ENCODE measurements at places on chromosomes 12 and 14.

GRCh38 chr12:105733579-105733978 is 403.1 kb downstream of the C12orf75 start:
- DNase-seq: no peak

DNA sequence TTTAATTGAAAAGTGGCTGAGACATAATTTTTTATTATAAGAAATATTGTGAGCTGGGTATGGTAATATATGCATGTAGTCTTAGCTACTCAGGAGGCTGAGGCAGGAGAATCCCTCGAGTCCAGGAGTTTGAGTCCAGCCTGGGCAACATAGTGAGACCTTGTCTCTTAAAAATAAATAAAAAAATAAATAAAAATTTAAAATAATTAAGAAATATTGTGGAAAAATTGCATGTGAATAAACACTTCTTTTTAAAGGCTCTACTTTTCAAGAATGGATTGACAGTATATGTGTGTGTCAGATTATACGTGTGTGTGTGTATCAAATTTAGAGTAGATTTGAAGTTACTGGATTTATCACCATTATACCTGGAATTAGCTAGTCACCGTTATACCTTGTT is 43.2 kb downstream of the ERC1 start:
- no peak for DNase-seq

DNA sequence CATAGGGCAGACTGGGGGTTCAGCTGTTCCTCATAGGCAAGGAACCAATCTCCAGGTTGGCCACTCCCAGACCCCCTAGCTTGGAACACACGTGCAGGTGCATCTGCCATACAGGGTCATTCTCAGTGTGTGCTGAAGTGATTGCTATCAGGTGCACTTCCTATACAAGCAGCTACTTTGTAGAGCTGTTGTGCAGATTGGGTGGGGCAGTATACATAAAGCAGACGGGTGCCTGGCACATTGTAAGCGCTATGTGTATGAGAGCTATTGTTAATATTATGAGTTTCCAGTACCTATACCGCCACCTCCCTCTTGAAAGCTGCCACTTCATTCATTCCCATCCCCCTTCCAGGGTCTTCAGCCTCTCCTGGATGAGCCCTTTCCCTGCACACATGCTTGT is 17.3 kb downstream of the IRF2BPL start:
- no peak for DNase-seq

DNA sequence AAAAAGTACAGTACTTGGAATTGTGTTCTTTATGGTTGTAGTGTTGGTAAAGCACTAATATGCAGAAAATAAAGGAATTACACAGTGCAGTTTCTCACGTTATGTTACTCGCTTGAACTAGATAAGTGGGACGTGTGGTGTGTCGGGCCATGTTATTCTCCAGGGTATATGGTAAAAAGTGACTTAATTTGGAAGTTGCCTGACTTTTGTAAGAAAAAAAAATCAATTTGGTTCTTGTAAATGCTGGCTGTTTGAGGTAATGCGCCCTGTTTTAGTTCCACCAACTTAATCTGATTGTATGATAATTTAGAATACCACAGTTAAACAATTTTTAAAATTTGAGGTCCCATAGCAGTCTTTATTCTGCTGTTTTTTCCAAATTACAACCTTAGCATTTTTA is 4.1 kb downstream of the ARF6 start:
- no peak for DNase-seq

DNA sequence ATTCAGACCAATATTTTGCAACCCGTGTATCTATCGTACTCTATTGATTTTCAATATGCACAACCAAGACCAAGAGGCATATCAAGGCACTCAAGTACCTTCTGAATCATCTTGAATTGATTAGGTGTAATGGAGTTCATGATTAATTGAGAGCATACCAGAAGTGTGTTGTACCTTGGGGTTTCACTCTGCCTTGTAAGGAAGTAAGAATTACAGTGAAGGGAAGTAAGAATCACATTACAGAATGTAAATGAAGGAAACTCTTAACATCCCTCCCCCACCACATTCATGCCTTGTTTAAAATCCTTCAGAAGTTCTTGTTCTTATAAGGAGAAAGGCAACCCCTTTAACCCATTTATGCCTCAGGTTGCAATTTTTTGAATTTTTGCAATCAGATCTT is 5.4 kb upstream of the MGAT4C start:
- no peak for DNase-seq

DNA sequence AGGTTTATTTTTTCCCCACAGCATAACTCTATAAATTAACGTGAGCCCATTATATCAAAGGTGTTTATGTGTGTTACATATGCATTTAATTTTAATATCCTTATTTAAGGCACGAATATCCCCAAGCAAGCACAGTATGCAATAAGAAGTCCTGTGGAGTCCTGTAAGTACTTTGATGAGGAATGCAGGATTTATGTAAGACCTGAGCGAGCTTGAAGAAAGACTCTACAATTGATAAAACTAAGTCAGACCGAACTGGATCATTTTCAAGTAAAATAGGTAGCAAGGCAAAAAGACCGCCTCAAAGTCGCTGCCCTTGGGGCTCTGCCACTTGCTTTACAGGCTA is 755 bp downstream of the SLC25A21 start:
- DNase-seq: no peak

DNA sequence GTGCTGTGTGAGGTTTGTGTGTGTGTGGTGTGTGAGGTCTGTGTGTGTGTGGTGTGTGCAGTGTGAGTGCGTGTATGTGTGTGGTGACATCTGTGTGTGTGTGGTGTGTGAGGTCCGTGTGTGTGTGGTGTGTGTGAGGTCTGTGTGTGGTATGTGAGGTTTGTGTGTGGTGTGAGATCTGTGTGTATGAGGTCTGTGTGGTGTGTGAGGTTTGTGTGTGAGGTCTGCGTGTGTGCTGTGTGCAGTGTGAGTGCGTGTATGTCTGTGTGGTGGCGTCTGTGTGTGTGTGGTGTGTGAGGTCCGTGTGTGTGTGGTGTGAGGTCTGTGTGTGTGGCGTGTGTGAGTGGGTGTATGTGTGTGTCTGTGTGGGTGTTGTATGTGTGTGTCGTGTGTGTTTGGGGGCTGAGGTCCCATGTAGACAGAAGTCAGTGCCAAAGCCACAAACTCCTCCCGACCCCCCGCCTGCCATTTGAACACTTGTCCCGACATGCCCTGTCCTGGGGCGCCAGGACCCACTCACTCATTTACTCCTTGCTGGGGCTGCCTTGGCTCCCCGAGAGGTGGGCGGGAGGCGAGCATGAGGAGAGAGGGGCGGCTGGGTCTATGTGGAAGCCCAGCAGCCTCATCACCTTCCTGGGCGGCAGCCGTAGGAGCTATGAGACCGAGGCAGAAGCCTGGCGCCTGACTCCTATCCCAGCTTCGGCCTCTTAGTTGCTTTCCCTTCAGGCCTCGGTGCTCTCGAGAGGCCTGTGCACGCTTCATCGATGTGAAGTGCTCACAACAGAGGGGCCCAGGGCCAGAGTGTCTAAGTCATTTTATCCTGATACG is 20.5 kb downstream of the RILPL1 start:
- DNase-seq: no peak

DNA sequence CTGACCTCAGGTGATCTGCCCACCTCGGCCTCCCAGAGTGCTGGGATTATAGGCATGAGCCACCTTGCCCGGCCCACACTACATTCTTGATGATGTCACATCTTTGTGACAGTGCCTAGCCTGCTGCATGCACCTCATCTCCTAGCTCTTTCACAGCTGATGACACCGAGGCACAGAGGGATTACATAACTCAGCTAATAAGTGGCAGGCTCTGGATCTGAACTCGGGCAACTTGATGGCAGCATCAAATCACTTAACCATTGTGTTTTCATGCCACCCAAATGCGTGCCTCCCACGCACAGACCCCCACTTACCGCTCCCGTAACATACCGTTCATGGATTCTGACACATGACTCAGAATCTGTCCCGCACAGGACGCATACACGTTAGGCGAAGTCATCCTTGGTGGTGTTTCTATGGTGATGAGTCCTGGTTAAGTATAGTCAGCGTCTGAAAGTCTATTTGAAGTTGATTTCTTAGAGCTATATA is 7.4 kb downstream of the TMEM120B start:
- no peak for DNase-seq

DNA sequence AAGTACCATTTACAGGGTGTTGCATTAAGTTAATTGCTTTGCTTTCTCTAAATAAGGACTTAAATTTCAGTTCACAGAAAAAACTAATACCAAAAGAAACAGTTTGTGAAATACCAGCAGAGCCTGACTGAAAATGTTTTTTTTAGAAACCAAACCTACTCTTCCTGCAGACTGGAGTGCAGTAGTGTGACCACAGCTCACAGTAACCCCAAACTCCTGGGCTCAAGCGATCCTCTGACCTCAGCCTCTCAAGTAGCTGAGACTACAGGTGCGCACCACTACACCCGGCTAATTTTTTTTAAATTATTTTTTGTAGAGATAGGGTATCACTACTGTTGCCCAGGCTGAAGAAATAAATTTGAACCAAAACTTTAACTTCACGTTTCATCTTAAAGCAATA is 103.5 kb upstream of the PLEKHA5 start:
- DNase-seq: no peak

GRCh38 chr12:108702595-108703320 is 28.6 kb downstream of the CORO1C start:
- DNase-seq: no peak

DNA sequence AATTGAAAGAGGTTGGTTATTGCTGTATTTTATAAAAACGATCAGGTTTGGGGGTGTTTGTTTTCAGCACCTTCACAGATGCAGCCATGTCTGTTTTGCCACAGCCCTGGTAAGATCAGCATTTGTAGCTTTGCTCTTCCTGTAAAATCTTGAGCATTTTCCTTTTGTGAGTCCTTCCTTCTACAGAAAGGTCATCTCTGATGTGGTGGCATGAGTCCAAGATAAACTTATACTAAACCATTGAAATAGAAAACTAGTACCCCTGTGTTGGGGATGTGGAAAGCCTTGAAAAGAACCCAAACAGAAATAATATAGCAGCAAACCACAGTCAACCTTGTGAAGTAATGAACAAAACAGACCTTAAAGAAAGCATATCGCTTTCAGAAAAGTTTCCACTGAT is 85.5 kb downstream of the TGFB3 start:
- no peak for DNase-seq

DNA sequence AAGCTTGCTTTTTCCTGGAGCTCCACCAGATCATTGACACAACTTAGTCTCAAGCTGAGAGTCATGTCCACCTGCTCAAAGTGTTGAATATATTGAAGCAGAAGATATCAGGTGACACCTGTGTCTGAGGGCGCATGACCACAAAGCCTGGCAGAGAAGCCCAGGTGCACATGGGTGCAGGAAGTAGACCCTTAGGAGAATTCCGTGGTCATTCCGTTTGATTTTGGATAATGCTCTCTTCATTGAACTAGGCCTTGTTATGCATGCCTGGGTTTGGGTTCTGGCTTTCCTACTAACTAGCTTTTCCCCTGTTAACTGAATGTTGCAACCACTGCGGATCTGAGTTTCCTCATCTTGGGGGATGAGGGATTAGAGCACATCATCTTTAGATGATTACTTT is 7.1 kb downstream of the ARHGDIB start:
- no peak for DNase-seq

DNA sequence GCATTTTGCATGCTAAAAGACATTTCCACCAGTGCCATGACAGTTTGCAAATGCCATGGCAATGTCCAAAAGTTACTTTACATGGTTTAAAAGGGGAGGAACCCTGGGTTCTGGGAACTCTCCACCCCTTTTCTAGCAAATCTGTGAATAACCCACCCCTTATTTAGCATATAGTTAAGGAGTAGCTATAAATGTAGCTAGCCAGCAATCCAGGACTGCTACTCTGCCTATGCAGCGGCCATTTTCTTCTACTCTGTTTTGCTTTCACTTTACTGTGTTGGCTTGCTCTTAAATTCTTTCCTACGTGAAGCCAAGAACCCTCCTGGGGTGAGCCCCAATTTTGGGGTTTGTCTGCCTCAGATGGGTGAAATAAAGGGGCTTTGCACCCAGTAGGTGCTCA is 141.0 kb downstream of the PTPN11 start:
- DNase-seq: no peak

DNA sequence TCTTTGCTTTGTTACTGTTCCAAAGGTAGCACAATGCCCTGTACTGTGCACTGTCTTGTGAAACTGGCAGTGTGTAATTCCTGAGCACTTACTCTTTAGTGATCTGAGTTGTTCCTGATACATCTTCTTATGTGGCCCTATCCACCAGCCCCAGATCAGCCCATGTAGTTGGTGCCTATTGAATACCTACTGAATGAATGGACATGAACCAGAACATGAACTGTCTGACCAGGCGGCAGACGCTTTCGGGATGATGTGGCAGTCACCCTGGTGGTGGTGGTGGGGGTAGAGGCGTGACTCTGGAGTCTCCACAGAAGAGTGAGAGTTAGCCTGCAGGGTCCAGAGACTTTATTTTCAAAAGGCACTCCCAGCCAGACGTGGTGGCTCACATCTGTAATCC is 46.6 kb upstream of the PAPOLA start:
- DNase-seq: no peak

DNA sequence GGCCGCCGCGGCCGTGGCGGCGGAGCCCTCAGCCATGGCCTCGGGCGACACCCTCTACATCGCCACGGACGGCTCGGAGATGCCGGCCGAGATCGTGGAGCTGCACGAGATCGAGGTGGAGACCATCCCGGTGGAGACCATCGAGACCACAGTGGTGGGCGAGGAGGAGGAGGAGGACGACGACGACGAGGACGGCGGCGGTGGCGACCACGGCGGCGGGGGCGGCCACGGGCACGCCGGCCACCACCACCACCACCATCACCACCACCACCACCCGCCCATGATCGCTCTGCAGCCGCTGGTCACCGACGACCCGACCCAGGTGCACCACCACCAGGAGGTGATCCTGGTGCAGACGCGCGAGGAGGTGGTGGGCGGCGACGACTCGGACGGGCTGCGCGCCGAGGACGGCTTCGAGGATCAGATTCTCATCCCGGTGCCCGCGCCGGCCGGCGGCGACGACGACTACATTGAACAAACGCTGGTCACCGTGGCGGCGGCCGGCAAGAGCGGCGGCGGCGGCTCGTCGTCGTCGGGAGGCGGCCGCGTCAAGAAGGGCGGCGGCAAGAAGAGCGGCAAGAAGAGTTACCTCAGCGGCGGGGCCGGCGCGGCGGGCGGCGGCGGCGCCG is 381 bp downstream of the YY1 start:
- no peak for DNase-seq

GRCh38 chr12:100752841-100753240 is 41.7 kb upstream of the ANO4 start:
- DNase-seq: no peak

DNA sequence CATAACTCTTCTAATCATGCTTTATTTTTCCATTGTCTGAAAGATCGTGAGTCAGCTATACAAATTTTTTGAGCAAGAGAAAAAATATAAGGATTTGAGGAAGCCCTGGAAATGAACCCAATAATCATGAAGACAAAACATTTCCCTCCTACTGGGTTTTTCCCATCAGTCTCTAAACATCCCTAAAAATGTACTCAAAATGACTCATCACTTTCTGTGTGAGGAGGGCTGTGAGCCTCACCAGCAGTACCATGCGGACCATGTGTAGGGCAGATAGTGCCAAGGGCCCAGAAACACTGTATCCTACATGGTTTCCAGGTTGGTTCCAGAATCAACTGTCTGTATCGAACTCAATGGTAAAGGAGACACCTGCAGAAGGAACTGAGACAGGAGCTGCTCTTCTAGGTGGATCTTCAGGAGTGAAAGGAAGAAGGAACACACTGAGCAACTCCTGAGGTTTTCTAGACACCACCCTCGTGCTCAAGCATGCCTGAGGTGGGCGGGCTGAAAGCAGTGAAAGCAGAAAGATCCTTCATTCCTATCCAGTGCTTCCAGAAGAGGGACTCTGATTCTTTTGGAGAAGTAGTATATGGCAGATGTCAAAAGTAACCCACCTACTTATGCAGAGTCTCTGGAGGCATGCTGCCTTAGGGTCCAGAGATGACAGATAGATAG is 48.6 kb upstream of the RHOJ start:
- no peak for DNase-seq

All from stimulated activated CD8-positive, alpha-beta memory T cell treated with anti-CD3 and anti-CD28 coated beads, Interleukin-12 subunit alpha, Interleukin-12 subunit beta, amount 100 ng/mL, for 1 hour (primary cell).